ENCODE measurements at places on chromosomes 6 and 20.

- DNase-seq: no peak
Measured at GRCh38 chr20:44624743-44625271, 26.7 kb downstream of the ADA start.

- no peak for DNase-seq
Measured at GRCh38 chr6:52522151-52522626, 54.7 kb downstream of the TRAM2 start.

- DNase-seq: no peak
Measured at GRCh38 chr6:46583721-46584120, 68.9 kb downstream of the CYP39A1 start.

DNA sequence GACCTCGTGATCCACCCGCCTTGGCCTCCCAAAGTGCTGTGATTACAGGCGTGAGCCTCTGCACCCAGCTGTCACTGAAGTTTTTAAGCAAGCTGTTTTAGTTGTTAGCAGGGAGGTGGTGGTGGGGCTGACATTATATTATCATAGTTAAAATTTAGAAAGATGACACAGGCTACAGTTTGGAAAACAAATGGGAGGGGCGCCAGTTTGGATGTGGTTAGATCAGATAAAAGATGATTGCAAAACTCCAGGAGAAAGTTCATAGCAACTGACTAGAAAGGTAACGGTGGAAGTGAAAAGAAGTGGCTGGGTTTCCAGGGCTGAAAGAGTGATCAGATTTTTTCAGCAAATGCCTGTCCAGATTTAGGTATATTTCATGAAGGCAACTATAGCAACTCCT is 311.9 kb upstream of the CITED2 start:
- no peak for DNase-seq

DNA sequence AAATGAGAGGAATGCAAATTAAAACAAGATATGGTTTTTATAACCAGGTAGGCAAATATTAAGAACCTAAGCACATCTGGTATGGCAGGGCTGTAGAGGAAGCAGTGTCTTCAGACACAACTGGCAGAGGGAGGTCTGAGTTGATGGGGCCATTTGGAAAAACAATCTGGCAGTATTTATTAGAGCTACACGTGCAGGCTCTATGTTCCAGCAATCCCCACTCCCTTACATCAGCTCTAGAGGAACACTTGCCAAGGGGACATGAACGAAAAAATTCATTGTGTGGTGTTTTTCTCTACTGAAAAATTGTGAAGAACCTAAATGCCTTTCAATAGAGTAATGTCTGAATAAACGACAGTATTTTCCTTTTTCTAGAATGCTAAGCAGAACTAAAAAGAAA is 111.6 kb upstream of the EDN1 start:
- no peak for DNase-seq

DNA sequence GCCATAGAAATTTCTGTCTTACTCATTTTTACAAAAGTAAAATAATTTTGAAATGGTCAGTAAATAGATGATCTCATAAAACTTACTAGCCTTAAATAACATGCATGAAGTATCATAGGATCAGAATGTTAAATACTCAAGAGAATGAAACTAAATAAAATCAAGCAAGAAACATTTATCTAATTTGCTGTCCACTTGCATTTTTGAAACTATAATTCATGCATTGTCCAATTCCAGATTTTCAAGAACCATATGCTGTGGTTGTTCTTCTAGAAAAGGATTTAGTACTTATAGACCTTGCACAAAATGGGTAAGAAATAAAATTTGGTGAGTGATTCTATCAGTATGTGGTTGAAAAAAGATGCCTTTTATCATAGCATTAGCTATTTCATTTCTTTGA is 107.0 kb downstream of the STXBP5 start:
- DNase-seq: no peak

GRCh38 chr6:156809034-156809433 is 31.9 kb downstream of the ARID1B start:
- no peak for DNase-seq

DNA sequence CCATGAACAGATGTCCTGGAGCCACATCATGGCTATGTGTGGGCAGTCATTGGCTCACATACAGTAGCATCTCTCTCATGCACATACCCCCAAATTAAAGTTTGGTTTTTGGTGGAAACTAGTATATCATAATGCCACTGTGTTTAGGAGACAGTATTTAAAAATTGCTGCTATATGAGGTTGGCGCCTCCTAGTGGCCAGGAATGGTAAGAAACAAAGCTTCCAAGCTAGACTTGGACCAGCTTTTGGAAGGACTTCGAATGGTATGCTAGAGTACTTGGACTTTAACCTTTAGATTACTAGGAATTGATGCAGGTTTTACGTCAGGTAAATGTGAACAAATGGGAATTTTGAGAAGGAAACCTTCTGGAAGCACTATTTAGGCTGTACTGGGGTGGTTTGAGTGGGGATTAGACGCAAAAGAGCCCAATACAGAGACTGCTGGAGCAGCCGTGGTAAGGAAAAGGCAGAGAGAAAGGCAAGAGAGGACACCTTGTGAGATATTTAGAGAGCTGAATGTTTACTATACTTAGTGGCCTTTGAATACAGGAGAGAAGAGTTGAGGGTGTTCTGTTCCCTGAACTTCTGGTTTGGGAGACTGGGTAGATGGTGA is 23.8 kb downstream of the PRSS35 start:
- DNase-seq: peak; percentile 31

DNA sequence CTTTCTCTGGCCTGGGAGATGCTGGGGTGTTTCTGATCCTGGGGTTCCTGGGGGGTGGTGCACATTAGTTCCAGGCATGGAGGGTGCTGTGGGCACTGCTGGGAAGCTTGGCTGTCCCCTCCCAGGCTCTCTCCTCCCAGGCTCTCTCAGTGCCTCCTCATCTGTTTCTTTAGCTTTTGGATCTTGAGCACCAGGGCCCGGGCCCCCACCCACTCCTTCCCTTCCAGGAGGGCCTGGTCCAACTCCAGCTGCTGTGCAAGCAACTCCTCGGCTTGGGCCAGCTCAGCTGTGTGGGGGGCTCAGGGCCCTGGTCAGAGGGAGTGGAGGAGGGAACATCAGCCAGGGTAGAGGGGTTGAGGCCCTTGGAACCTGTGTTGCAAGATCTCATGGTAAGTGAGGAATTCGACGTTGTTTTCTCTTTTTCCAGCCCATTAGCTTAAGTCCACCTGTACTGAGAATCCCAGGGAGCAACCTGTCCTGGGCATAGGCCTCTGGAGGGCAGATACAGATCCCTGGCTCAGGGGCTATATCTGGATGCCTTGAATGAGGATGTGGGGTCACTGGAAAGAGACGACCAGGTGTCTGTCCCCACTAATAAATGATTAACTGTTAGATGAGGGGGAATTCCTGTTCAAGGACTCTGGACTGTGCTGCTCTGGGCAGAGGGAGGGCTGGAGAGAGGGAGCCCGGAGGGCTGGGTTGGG is 34.5 kb upstream of the HLA-A start:
- DNase-seq: no peak

DNA sequence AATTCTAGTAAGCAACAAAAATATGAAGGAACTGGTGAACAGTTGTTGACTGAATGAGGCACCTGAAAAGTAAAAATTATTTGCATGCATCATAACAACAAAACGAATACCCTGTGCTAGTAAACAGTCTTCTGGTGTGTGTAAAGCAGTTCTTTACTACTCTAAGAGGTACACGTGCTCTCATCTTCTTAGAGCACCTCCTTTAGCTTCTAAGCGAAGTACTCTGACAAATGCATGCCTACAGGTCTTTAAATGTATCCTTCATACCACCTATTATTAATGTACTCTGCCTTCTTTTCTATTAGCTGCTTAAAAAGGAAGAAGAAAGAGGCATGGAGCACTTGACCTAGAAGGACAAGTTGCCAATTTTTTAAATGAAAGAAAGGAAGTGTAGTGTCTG is 32.2 kb upstream of the MYB start:
- no peak for DNase-seq

GRCh38 chr20:54227751-54228150 is 19.9 kb downstream of the PFDN4 start:
- no peak for DNase-seq
